ENCODE measurements at places on chromosomes 12 and 14. TPM values are rescaled to one million over a fixed set of nuclear protein-coding genes. Genes with fewer than 3 reads are reported as not detected.

DNA sequence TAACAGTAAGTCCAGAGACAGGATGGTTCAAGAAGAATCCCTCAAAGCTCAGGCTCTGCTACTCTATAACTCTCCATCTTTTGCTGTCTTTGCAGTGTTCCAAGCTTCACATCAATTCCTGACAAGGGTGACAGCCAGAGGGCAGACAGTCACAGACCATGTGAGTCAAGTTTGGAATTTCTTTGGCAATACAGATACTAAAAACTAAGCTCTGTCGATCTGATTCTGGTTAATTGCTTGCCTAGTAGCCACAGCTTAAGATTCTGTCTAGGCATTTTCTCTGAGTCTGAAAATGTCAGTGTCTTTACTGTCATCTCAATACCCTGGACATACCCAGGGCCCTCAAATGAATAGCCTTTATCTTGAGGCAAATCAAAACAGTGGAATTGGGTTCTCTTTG lies 153.7 kb downstream of the CEP128 start:
- DNase-seq: no peak

DNA sequence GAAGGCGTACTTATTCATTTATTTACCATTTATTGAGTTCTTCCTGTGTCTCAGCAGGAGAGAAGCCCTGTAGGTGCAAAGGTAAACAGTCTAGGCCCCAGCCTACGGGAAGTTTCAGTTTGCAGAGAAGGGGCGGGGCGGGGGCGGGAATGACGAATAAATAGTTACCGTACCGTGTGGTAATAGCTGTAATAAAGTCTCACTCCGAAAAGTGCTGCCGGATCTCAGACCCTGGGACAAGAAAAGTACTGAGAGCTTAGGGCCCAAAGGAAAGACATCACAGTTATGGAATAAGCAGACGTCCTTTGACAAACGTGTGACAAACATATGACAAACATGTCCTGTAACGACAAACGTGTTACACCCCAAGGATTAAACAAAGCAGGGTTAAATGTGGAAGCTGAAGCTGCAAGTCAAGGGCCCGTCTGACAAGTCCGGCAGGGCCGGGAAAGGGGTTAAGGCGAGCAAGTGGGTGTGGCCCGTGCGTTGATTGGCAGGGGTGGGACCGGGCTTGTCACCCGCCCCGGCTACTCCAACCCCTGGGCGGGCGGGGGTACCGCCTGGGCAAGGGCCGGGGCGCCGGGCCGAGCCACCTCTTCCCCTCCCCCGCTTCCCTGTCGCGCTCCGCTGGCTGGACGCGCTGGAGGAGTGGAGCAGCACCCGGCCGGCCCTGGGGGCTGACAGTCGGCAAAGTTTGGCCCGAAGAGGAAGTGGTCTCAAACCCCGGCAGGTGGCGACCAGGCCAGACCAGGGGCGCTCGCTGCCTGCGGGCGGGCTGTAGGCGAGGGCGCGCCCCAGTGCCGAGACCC lies at the start of gene LRP10:
Gene LRP10, plus strand, starts transcription at position 517 of the 809 bp plus-strand sequence. CDS start 564 bp downstream, outside the sequence.
- peak; percentile 95 for DNase-seq

DNA sequence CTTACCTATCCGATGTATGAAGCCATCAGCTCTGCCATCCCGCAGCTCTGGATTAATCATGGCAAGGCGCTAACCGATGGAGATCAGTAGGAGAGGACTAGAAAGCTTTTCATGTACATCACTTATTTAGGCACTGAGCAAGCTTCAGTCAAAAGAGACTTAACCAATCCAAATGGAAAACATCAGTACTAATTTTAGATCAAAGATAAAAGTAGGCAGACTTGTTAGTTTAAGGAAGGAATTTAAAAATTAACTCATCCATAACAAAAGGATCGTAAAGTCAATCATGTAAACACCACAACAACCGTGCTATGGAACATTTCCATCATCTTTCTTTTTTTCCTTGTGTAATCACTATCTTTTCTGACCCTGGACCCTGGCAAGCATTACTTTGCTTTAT lies at the start of gene CLEC2A:
Gene CLEC2A, minus strand, starts transcription at position 101 of the 400 bp plus-strand sequence. Its CDS starts 41 bp downstream, at position 60.
- no peak for DNase-seq

- no peak for DNase-seq
These were observed at the start of gene MORN3 for GRCh38 chr12:121669521-121669900. Gene MORN3, minus strand, starts transcription at chr12:121669654. Its CDS starts 171 bp downstream, at chr12:121669483.

GRCh38 chr12:92149563-92149962 lies 3.9 kb upstream of the BTG1 start:
- no peak for DNase-seq

GRCh38 chr12:71636704-71637115 lies 26.9 kb downstream of the ZFC3H1 start:
- DNase-seq: no peak

GRCh38 chr12:126051611-126052107 lies 986.4 kb downstream of the AACS start:
- DNase-seq: no peak

DNA sequence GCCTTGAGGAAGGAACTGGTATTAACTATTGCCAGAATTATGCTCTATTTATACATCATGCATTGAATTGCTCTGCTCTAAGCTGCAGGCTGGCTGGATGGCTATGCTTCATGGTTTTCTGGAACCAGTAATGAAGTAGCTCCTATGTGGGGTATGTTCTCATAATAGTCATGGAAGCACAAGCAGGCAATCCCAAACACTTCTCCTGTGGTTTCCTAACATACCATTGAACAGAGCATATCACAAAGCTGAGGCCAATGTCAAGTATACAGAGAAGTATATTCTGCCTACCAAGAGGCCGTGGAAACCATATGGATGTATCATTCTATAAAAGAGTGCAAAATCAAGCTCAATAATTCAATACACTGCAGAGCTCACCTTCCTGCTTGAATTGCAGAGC lies 1752.4 kb upstream of the FLRT2 start:
- no peak for DNase-seq

DNA sequence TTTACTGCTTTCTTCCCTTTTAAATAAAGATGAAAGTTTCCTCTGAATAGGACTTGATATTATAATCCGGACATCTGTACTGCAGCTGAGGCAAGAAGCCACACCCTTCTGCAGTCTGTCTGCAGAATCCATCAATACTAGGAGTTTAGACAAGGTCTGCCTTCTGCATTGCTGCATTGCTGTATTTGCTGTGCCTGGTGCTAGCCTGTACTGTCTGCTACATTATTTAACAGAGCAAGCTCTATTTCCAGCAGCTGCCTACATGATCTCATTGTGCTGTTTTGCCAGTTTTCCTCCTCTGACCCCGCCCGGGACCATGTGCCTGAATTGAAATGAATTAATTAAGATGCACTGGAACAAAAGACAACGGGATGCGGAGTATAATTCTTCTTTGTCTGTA lies 1.7 kb downstream of the TUBA1A start:
- peak; percentile 13 for DNase-seq

DNA sequence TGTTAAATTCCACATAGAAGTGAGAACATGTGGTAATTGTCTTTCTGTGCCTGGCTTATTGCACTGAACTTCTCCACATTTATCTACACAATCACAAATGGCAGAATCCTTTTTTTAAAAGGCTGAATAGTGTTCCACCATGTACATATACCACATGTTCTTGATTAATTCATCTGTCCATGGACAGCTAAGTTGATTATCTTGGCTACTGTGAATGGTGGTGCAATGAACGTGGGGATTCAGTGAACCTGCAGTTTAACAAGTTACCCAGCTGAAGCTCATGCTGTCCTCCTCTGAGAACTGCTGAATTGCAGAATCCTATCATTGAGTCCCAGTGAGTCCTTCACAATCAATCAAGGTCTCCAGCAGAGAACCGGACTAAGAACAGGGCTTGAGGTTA lies 74.9 kb downstream of the TBK1 start:
- DNase-seq: no peak

GRCh38 chr12:14578646-14579045 lies 11.0 kb upstream of the PLBD1 start:
- DNase-seq: no peak

DNA sequence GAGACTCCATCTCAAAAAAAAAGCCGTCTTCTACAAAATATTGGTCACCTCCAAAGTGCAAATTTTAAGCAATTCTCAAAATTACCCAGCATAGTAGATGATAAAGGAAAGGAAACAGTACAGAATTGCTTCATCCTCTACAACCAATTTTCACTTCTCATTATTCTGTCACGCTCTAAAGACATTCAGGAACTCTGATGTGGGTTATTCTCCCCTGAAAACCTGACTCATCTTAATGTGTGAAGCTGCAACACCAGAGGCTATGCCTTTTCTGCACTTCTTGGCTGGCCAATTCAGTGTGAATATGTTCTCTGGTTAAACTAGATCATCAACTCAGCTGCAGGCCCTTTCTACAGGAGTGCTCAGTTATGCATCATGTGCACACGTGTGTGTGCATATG lies 11.0 kb downstream of the PTGER2 start:
- no peak for DNase-seq

GRCh38 chr14:75260025-75260763 lies 18.4 kb upstream of the FOS start:
- no peak for DNase-seq

The RIN3 gene
- 2.6 TPM for total RNA-seq

The CLMN gene
- 53.7 TPM for total RNA-seq

The SYCP3 gene
- total RNA-seq: 0.26 TPM

The GLIPR1L1 gene
- total RNA-seq: not detected

The RBP5 gene
- total RNA-seq: 1.3 TPM

Data from body of pancreas (tissue), 4 donors.